ENCODE measurements at places on chromosomes 7 and 10.

DNA sequence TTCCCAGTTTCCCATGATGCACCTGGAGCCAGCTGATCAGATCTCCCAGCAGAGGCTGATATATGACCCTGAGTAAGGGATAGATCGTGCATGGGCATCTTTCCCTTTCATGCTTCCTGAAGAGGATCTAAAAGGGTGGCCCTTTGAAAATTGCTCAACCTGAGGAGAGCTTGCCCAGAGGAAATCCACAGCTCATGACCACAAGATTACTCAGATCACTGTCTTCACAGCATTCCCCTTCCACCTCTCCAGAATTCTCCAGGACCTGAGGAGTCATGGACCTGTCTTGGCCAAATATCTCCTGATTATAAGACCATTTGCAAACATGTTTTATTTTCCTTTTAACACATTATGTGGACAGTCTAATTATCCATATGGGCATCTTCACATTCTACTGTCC, 328.1 kb downstream of the LHFPL3 start:
- H3K4me1 ChIP-seq = no peaks in the 10 kb centered on the region
- no peak for DNase-seq
- H3K27me3 ChIP-seq = no peaks in the 10 kb centered on the region

DNA sequence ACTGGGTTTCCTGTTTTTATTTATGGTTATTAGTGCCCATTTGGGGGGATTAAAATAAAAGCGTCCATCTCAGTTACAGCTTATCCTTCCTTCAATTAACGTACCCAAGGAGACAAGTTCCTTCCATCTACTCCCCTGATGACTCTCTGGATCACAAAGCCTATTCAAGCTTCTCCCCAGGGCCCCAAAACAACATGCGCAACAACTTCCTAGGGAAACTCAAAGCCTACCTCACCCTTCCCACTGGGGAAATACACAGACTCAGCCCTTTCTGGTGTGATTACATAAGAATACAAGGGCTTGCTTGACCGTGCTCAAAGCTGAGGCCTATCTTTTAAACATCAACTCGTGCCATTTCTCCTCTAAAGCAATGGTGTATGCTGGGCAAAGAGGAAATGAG, 112.4 kb downstream of the CDK6 start:
- H3K27ac ChIP-seq = no peak overlapping the region
- H3K27me3 ChIP-seq = no peaks in the 10 kb centered on the region
- H3K4me3 ChIP-seq = no peak overlapping the region

DNA sequence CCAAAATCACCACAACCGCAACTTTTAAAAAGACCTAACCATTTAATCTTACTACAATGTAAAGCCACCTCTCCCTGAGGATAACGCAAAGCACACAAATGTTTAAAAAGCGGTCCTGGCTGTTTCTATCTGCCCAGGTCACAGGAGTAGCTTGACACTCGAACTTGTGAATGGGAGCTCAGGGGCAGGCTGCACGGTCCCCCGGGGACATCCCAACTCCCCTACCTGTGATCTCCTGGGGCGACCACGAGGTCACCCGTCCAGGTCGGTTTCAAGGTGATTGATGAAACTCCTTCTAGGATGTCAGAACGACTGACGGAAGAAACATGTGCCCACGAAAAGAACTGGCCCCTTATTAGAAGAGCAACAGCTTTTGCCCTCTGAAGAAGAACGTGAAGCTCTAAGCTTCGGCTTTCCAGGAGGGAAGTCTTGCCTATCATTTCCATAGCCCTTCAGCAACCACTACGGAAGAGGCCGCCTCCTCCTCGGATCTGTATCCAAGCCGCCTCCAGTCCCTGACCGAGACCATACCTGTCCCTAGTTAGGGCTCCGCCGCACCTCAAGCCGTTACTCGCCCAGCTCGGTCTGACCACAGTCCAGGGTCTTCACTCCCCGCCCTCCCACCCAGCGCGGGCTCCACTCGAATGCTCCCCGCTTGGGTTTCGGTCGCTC, 459 bp downstream of the CYCS start:
- H3K27me3 ChIP-seq = no peaks in the 10 kb centered on the region
- peaks cover 17% of the 10 kb centered on the region for H3K36me3 ChIP-seq
- no peak for DNase-seq
- H3K4me1 ChIP-seq = no peaks in the 10 kb centered on the region
- H3K27ac ChIP-seq = peak overlapping the region; percentile 86
- peak overlapping the region; percentile 84 for H3K4me3 ChIP-seq

DNA sequence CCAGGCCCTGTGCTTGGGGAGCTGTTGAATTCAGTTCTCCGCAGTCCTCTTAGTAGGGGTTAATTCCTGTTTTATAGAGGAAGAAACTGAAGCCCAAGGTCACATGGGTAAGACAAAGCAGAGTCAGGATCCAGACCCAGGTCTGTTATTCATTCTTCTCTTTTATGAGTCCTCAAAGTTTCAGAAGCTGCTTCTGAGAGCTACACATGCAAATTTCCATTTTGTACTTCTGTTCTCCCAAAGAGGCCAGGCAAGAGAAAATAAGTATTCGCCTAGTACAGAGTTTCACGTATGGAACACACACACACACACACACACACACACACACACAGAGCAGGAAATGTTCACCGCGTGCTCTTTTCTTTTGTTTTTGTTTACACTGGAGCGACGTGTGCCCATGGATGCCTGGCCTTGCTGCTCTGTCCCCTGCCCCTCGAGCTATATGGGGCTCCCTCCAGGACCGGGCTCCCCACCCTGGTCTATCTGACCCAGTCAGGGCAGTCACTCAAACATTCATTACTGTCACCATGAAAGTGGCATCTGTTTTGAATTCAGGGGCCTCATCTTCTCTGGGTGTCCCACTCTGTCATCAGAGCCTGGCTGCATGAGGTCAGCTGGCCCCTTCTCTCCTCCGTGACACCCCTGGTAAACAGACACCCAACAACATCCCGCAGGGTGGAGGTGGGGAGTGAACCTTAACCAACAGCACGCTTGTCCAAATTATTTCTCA, 84.4 kb downstream of the TNS3 start:
- no peaks in the 10 kb centered on the region for H3K27me3 ChIP-seq
- no peak overlapping the region for H3K4me3 ChIP-seq
- H3K4me1 ChIP-seq = peaks cover 4% of the 10 kb centered on the region
- no peak for DNase-seq
- H3K27ac ChIP-seq = no peak overlapping the region
- H3K36me3 ChIP-seq = no peaks in the 10 kb centered on the region

GRCh38 chr10:74944205-74944604, 117.8 kb downstream of the KAT6B start:
- no peak overlapping the region for H3K27ac ChIP-seq
- no peak for DNase-seq
- H3K4me1 ChIP-seq = no peaks in the 10 kb centered on the region
- no peak overlapping the region for H3K4me3 ChIP-seq

GRCh38 chr10:42976351-42977031, 100.4 kb upstream of the RET start:
- no peaks in the 10 kb centered on the region for H3K4me1 ChIP-seq
- no peak for DNase-seq
- H3K4me3 ChIP-seq = no peak overlapping the region
- H3K36me3 ChIP-seq = no peaks in the 10 kb centered on the region
- H3K27ac ChIP-seq = no peak overlapping the region
- H3K27me3 ChIP-seq = no peaks in the 10 kb centered on the region

DNA sequence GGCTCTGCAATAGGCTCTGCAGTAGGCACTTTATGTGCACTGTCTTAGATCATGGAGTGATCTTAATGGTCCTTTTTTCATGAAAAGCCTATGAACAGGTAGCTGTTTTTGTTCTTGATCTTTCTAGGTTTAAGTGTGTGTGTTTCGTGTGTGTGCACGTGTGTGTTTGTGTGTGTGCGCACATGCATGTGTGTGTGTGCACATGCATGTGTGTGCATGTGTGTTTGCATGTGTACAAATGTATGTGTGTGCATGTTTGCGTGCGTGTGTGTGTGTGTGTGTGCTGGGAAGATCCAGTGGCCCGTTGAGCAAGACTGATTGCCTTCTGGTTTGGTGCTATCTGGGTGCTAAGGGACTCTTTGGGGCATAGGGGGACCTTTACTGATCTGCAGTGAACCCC, 334.8 kb downstream of the GLRX3 start:
- H3K4me1 ChIP-seq = no peaks in the 10 kb centered on the region
- H3K4me3 ChIP-seq = no peak overlapping the region
- no peaks in the 10 kb centered on the region for H3K27me3 ChIP-seq
- H3K36me3 ChIP-seq = no peaks in the 10 kb centered on the region
- H3K27ac ChIP-seq = no peak overlapping the region

DNA sequence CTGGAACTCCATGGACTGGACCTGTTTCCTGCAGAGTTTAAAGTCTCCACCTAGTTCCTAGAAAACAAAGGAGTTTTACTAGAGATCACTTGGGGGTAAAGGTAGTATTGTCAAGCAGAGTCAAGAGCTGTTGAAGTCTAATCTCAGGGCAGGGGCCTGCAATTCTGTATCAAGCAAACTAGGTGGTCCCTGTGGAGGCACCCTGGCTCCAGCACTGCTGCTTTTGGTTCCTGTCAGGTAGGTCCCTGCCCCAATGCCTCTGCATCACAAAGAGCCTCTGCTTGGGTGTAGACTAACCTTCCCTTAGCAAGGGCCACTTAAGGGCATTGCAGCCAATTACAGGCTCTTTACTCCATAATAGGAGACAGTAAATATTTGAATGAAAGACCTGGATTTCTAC, 22.5 kb downstream of the ZSCAN25 start:
- peaks cover 7% of the 10 kb centered on the region for H3K4me1 ChIP-seq
- H3K4me3 ChIP-seq = no peak overlapping the region
- no peak overlapping the region for H3K27ac ChIP-seq
- H3K36me3 ChIP-seq = 0 out of 2 replicates have a peak, but pooled peaks cover 3% of the 10 kb centered on the region

DNA sequence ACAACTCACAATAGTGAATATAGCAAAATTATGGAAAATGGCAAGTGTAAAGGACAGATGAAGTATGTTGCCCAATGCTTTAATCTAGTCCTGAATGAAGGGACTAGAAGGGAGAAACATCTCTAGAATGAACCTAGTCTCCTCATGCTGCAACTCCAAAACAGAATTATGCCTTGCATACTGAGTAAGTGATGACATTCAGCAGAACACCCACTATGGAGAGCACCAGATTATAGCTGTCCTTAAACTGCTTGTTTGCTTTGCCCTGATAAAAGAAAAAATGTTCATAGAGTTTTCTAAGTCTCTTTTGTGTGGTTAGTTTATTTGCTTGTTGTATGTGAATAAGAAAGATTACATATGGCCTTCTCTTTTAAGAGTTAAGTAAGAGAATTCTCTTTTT, 7.8 kb upstream of the HGF start:
- H3K4me1 ChIP-seq = no peaks in the 10 kb centered on the region
- H3K27ac ChIP-seq = no peak overlapping the region
- no peak overlapping the region for H3K4me3 ChIP-seq
- no peaks in the 10 kb centered on the region for H3K27me3 ChIP-seq

GRCh38 chr10:51023636-51024035, 50.7 kb upstream of the PRKG1 start:
- H3K27ac ChIP-seq = no peak overlapping the region
- H3K4me3 ChIP-seq = no peak overlapping the region
- DNase-seq = no peak
- H3K27me3 ChIP-seq = no peaks in the 10 kb centered on the region
- no peaks in the 10 kb centered on the region for H3K4me1 ChIP-seq
- no peaks in the 10 kb centered on the region for H3K36me3 ChIP-seq

DNA sequence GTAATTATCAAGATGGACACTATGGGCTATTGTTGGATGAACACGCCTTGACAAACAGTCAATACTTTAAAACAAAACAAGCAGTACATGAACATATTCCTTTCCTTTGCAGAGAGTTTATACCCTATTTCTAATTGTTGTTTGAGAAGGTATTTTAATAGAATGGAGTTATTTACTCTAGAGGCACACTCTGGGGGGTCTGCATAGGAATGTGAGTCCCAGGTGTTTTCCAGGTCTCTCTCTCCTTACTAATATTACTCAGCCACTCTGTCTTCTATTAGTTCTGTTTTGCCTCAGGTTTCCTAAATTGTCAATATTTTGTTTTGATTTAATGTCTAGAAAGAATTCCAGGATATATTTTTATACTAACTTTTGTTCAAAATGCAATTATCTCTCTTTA, 1091.4 kb downstream of the CNTNAP2 start:
- DNase-seq = no peak
- no peaks in the 10 kb centered on the region for H3K36me3 ChIP-seq
- no peaks in the 10 kb centered on the region for H3K4me1 ChIP-seq
- H3K27ac ChIP-seq = no peak overlapping the region

DNA sequence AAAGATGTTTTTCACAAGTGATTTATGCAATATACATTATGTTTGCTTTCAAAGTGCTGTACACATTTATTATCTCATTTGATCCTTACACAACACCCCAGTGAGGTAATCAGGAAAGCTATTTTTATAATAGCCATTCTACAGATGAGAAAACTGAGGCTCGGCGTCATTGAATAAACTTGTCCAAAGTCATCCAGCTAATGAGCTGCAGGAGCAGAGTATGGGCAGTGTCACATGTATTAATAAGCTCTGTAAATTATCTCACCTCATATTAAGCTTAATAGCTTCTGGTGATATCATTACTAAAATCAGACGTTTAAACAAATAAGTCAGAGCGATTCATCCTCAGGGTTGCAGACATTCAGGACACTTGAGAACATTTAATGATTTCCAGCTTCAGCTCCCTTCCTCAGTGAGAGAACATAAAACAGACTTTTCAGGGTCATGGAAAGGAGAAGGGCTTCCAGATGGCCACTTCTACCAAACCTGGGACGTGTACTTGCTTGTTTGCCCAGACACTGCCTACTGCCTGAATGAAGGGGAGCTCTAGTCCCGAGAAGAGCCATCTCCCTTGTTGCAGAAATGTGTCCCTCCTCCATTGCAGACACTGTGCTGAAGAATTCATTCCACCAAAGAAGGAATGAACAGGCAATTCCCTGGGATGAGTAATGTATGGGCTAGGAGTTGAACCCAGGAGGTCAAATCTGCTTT, 20.5 kb upstream of the FZD1 start:
- no peak for DNase-seq
- H3K4me3 ChIP-seq = no peak overlapping the region
- no peaks in the 10 kb centered on the region for H3K36me3 ChIP-seq
- no peaks in the 10 kb centered on the region for H3K4me1 ChIP-seq

Data from H1 (cell line).